NCI-H2081 treated with DMSO at 0.1 percent for 48 hours (cell line): ENCODE measurements at places on chromosomes 11 and 22.

- DNase-seq = no peak
Observed at GRCh38 chr11:43736502-43737200, 56.1 kb downstream of the HSD17B12 start.

DNA sequence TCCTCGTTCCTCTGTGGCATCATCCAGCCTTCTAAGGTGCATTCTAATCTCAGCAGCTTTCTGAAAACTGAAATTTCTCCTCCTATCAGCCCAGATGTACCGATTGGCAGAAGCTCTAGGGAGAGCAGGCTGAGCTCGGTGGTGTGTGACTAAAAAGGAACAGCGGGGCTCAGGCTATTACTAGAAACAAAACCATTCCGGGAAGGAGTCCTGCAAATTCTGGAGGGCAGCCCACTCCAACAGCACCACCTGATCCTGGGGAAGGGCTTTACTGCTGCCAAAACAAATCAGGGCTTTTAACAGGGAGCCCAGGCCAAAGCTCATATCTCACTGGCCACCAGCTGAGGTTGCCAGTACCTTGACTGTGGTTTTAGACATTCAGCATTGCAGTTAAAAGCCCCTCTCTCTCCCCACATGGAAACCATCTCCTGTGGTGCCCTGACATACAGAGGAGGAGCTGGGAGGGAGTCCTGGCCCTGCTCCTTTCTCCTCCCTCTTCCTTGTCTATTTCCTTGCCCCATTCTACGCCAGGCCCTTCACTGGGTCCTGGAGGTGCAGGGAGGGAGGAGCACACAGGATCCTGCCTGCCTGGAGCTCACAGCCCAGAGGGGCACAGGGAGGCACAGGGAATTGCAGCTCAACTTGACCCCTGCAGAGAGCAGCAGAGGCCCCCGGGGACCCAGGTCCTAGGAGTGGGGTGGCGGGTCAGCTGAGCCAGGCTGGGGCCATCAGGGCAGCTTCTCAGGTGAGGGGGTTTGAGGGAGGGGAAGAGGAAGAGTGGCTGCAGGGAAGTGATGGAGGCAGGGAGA is 889 bp downstream of the PLAAT4 start:
- peak; percentile 38 for DNase-seq

DNA sequence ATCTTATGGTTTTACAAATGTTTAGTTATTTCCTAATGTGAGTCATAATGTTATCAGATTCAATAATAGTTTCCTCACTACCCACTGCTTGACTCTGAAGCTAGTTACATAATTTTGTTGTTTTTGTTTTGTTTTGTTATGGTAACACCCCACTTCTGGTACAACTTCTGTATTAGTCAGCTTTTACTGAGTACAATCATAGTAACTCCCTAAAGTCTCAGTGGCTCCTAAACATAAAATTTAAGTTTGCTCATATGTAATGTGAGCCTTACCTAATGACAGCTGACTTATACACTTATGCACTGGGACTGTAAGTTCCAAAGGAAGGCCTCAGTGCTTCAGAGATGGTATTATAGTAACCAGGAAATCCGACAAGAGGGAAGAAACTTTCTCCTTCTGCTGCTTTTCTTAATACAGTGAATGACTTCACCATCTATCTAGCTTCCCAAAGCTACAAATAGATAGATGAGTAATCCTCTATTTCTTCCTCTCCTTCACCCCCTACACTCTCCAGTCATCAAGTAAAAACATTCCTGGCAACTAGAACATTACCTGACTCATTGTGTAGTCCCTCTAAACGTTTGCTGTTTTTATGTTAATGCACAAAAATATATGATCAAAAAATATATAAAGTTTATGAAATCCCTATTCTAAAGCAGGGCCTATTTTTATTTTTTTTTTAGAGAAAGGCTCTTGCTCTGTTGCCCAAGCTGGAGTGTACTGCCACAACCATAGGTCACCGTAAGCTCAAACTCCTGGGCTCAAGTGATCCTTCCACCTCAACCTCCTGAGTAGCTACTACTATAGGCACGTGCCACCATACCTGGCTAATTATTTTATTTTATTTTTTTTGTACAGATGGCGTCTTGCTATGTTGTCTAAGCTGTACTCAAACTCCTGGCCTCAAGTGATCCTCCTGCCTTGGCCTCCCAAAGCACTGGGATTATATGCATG is 563.0 kb downstream of the SOX6 start:
- no peak for DNase-seq

DNA sequence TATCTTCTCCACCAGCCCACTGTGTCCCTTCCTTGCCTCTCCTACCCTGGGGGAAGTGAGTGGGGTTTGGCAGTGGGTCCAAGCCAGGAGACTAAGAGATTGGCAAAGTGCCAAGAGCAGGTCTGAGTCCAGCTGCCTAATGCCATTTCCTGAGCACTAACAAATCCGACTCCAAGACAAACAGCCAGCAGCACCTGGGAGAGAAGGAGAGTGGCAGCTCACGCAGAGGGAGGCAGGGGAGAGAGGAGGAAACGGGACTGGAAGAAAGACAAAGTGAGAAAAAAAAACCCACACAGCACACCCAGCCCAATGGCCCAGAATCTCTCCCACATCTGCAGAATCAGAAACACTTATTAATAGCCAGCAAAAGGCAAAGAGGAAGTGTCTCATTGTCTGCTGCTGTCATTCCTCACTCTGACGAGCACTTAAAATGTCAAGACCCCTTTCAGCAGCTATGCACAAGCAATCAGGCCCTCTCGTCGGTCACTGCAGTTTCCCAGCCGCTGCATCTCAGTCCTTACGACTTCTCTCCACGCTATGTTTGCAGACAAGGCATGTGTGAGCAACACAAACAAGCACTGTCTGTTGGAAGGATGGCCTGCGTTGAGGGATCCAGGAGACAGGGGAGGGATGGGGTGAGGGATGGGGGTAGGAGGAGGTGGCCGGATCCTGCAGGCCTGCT is 558.4 kb upstream of the CADM1 start:
- peak; percentile 89 for DNase-seq

- no peak for DNase-seq
Observed at GRCh38 chr11:126139111-126140091, 72.0 kb downstream of the RPUSD4 start.

DNA sequence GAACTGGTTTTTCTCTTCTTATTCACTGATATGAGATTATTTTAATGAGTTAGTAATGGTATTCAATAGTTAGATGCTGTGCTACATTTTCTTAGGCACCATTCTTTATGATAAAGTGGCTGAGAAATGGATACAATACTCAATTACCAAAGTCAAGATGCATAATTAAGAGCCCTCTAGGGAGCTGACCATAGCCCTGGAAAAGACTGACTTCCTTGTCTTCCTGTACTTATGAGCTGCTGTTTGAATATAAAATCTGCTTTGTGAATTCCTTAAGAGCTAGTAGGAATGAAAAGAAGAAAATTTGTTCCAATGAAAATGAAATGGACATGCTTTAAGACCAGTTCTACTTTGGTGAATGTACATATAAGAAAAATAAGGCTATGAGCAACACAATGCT is 452.3 kb downstream of the KCNA4 start:
- DNase-seq = no peak

DNA sequence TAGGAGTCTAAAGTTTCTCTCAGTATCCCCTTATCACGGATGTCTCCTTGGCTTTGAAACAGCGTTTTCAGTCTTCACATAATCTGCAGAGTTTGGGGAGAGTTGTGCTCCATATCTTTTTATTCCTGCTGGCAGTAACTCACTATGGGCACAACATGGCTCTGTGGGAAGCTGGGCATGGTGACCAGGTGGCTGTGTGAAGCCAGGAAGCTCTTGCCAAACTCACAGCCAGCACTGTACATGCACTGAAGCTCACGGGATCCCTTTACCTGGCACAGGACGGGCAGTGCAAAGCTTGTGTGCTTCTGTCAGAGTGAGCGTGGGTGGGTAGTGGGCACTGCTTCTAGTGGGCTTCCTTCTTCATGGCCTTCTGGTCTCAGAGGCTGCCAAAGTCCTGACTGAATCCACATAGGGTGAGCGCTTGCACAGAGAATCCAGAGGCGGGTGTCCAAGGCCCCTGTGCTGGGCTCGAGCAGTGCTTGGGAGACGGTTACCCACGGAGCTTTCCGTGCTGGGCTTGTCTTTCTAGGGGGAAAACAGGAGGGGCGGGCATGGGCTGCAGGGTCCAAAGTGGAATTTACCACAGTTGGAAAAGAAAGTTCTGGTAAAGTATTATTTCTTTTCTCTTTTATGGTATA is 10.8 kb upstream of the KDM4E start:
- DNase-seq = no peak

DNA sequence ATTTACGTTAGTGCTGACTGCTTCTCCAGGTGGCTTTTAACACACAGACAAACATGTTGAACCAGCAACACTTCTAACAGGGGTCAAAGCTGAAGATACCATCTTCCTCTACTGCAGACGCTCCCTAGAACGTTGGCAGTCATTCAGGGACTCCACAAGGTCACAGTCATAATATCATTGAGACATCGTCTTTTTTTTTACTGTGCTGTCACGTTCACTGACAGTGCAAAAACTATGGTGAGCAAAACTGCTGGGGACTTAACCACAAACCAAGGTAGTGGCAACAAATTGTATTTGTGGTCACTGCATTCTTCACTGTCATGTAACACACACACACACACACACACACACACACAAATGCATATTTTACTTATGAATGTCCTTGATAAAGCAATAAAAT is 244.9 kb downstream of the CASP12 start:
- no peak for DNase-seq

DNA sequence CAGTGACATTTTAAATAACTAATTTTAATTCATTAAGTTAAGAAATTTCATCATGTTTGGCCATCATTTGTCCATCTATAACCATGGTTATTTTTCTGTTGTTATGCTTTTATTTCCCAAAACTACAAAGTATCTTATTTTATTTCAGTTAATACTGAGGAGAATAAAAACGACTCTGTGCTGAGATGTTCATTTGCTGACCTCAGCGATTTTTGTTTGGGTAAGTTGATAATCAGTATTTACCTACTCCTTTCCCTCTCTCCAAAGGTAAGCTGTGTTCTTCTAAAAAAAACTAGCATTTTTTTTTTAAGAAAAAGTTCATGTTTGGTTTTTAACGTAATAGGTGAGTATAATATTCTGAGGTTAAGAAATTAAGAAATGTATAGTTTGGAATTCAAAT is 111.7 kb downstream of the ANO3 start:
- no peak for DNase-seq

- no peak for DNase-seq
Observed at GRCh38 chr22:20383538-20383937, 10.4 kb upstream of the ZNF74 start.

DNA sequence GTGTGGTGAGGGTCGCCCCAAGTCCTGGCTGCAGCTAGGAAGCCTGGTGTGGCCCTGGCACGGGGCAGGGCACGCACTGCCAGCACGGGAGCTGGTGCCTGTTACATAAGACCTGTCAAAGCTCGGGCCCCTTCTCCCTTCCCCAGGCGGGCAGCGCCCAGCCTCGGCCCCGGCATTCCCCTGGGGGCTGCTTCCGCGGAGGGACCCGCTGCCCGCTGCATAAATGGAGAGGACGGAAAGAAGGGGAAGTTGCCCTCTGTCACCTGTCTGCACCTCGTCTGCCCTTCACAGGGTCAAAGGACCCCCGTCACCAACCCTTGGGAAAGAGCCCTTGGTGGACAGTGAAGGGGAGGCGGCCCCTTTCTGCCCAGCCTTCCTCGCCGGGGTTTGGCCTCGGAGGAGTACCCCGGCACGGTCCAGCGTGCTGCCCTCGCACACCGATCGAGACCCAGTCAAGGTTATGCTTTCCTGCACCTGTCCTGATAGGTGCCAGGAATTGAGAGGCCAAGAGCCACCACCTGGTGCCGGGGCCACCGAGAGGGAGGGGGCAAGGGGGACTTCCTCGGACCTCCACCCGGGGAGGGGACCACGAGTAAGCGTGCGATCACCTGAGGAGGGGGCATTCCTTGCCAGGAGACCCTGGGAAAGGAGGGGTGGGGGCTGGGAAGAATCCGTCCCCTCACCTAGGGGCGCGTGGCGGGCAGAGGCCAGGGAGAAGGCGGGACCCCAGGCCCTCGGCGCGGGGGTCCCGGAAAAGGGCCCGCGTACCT is 16.8 kb upstream of the MFRP start:
- DNase-seq = no peak

DNA sequence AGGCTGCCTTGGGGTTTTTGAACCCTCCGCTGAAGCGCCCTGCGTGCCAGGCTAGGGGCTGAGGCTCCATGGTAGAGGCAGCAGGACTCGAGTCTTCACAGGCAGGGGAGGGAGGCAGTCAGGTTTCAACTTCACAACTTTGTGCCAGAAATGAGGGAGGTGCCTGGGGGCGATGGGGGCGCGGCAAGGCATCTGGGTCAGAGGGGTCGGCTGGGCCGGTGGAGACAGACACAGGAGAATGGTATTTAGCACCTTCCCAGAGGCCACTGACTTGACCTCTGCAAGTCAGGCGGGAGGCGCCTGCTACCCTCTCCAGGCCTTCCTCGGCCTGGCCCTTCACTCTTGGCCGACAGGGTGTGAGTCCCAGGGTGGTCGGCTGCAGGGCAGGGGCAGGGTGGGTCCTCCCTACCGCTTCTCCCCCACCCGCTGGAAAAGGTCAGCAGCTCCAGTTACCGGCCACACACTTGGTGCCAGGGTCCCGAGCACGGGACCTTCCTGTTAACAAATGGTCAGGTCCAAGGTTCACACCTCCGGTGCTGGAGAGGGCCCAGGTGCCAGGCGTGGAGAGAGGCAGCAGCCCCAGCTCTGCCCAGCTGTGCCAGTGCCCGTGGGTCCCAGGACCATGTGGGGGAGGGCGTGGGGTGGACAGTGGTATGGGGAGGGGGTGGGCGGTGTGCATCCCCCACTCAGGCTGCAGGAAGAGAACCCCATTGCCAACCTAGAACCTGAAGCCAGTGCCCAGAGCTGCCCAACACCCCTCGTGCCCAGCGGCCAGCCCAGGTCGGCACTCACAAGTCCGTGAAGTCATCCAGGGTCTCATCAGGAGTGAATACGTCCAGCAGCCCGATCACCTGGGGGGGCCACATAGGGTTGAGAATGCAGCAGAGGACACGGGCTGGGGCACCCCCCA is 3.8 kb downstream of the MAPK12 start:
- no peak for DNase-seq

GRCh38 chr11:74255741-74256375 is 55.6 kb downstream of the P4HA3 start:
- peak; percentile 12 for DNase-seq

DNA sequence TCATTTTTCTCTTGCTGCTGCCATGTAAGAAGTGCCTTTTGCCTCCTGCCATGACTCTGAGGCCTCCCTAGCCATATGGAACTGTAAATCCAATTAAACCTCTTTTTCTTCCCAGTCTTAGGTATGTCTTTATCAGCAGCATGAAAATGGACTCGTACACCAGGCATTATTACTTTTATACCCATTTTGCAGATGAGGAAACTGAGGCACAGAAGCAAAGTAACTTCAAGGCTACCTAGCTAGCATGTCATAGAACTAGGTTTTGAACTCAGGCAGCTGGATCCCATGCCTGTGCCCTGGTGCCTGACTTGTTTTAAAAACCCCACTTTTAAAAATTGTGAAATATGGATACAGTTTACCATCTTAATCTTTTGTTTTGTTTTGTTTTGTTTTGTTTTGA is 25.8 kb downstream of the KIAA1671 start:
- DNase-seq = no peak

DNA sequence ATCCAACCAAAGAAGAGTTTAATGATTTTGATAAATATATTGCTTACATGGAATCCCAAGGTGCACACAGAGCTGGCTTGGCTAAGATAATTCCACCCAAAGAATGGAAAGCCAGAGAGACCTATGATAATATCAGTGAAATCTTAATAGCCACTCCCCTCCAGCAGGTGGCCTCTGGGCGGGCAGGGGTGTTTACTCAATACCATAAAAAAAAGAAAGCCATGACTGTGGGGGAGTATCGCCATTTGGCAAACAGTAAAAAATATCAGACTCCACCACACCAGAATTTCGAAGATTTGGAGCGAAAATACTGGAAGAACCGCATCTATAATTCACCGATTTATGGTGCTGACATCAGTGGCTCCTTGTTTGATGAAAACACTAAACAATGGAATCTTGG is 23.9 kb downstream of the KDM4D start:
- DNase-seq = no peak
